GM12892 (cell line): ENCODE measurements at places on chromosomes 3 and 15.

DNA sequence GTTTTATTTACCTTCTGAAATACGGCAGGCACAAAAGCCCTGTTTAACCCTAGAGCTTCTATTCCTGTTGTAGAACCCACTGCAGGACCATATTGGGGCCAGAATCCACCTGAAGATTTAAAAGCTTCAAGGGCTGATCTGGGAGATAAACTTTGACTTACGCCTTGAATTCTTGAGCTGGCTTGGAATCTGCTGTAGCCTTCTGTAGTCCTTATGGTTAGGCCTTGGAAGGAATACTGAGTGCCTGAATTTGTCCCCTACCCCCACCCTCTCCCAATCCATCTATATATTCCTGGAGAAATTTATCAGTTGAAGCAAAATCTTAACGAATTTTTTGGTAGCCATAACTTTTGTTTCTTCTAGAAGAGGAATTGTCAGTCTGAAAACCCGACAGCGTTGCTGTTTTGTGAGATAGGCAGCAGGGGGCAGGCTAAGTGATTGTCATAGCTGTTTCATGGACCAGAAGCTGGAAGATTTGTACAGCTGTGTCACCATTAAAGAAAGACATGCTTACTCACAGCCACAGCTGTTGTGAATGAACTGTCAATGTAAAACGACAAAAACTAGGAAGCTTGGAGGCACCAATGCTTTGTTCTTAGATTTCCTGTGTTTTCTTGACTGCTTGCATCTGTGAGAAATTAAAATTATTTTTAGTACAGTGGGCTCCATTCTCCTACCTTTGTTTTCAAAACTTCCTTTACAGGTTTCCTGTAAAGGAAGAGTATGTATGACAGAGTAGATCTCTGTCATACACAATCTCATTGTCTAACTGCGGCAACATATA lies 12.8 kb downstream of the LXN start:
- no peak for DNase-seq

- DNase-seq: no peak
Observed at GRCh38 chr3:76815561-76815960, 224.3 kb upstream of the ROBO2 start.

- no peak for DNase-seq
Observed at GRCh38 chr3:170350515-170351413, 6.8 kb upstream of the SKIL start.

DNA sequence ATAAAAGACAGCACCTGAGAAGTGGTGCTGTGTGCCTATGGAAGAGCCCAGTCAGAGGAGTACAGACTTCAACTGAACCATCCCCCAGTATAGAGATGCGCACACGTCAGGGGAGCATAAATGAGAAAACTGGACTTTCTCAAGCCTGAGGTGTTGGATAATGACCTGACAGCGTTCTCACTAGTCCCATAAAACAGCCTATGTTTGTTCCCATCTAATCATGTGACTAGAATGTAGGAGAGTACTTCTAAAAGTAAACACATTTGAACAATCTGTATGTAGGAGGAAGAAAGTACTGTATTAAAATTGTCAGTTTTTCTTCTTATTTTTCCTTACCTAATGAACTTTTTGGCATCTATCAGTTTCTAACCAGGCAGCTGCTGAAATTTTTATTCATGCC lies 498.9 kb downstream of the CNTN4 start:
- DNase-seq: no peak

- no peak for DNase-seq
Observed at GRCh38 chr3:24519368-24520100, 24.9 kb upstream of the THRB start.

DNA sequence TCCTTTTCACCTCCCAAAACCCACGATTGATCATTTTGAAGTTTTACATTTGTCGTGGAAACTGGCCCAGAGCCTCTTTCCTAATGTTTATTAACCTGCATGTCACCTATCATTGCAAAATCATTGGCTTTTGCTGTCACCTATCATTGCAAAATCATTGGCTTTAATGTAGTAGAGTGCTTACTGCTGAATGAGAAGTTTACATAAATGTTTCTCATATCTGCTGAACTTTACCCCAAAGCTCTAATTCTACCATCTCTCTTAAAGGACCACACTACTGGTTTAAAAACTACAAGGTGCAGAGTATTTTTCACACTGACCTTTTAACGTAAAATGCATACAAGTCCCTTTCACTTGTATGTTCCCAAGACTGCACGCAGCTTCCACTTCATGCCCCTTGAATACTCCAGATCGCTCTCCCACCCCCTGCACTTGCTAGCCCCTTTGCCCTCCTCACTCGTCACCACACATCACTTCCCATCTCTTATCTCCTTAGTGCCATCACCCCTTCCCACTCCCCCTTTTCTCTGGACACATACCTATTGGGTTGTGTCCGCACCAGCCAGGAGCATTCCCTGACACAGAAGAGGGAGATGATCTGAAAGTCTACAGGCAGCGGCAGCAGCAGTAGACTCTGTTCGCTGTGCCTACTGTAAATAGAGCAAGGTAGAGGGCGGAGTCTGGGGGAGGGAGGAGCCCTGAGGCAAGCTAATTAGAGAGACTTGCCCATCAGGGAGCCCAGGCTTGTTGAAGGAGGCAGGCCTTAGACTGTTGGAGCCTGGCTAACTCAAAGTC lies 30.2 kb upstream of the ATOSA start:
- no peak for DNase-seq

- DNase-seq: no peak
Observed at GRCh38 chr3:78343221-78343620, 1303.3 kb downstream of the ROBO2 start.

- no peak for DNase-seq
Observed at GRCh38 chr3:30189900-30190299, 416.5 kb upstream of the TGFBR2 start.

DNA sequence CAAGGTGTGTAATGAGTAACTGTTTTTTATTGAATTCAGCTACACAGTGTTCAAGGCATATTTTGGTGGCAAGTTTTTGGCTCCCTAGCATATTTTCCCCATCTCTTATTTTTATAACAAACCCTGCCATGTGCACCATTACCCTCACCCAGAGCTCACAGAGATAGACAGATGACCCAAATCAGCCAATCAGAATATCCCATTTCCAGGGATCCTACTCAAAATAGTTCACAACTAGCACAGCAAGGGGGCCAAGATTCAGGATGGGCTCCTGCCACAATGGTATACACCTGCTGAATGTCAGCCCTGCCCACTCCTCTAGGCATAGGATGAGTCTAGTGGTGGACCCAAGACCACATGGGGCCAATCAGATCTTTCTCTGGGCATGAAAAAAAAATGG lies 78.8 kb upstream of the SETMAR start:
- no peak for DNase-seq

- DNase-seq: no peak
Observed at GRCh38 chr3:46659285-46659684, 34.2 kb downstream of the ALS2CL start.

DNA sequence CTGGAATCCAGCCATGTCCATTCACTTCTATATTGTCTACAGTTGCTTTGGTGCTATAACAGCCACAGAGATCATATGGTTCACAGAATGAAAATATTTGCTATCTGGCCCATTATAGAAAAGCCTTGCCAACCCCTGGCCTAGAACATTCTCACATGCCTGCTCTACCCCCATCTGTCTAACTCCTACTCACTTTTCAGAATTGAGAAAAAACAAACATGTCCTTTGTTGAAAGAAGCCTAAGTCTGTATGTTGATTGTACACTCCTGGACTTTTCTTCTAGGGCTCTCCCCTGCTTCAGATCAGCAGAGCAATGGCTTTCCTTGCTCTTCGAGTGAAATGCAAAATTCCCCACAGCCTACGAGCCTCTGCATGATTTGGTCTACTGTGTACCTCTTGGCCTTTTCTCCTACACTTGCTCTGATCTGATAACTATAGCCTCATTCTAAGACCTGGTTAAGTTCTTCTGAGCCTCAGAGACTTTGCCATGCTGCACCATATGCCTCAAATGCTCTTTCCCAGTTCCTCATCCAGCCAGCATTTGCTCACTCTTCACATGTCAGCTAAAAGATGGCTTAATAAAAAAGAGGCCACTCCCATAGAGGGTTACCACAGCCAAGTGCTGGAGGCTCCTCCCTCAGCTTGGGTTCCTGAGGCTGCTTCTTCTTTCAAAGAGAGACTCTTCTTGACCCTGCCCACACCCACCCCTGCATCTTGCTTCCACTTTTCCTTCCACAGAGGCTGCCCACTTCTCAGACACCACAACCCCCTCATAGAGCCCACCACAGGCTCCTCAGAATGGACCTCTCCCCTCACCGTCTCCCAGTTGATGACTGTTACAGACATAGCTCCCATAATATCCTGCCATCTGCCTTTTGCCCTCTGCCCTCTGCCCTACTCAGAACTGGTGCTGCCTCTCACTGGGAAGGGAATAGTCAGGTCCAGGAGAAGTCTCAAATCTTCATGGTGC lies 22.9 kb upstream of the DCLK3 start:
- no peak for DNase-seq

GRCh38 chr3:158520433-158520832 lies 50.6 kb upstream of the MLF1 start:
- DNase-seq: no peak

DNA sequence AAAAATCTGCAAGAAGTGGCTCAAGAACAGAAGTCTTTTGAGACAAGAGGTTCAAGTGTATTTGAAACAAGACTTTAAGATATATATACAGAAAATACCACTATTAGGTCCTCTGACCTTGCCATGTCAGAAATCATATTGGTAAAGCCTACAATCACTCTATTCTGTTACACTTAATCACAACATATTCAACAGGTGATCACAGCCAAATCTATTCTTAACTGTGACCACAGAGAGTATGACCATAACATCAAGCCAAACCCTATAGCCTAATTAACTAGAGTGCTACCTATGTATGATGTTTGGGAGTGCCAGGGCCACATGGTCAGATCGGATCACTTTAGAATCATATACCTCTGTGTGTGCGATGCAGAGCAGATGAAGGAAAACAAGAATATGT lies 2.2 kb downstream of the DNAJC19 start:
- no peak for DNase-seq

DNA sequence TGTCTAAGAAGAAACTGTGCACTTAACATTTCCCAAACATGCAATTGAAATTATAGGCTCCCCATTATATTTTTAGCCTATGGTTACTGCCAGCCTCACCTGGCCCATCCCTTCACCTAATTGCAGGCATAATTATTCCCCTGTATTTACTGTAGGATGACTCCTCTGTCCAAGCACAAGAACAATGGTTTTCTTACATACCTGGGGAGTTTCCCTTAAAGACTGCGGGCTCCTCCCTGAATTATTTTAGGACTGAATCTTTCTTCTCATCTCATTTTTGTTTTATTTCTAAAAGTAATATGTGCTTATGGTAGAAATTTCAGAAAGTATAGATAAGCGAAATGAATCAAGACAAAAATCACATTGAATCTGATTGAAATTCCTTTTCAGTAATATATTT lies 11.4 kb downstream of the TM4SF1 start:
- no peak for DNase-seq

DNA sequence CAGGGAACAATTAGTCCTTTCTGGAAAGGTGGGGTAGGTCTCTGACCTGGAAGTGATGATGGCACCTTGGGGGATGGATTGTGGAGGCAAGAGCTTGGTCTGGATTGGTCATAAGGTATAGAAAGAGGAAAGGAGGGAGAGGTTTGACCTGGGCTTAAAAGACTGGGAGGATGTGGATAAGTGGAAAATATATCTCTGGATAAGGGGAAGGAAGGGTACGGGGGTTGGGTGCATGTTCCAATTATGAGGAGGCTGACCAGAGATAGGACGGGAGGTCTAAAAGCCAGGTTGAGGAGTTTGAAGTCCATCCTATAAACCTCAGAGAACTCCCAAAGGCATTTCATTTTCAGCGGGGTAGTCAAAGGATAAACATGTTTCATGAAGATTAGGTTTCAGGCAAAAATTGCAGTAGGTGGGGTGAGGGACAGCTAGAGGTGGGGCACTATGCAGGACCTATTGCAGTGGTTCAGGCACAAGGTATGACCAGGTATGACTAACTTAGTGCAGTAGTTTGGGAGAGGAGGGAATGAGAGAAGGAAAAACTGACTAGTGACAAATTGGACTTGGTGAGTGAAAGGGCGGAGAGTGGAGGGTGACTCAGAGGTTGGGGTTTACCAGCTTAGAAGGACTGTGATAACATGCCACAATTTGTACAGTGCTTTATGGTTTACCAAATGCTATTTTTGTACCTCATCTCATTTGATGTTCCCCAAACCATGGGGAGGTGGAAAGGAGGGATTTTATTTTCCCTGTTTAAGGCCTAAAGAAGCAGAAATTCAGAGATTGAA lies 10.7 kb downstream of the PDE8A start:
- no peak for DNase-seq

DNA sequence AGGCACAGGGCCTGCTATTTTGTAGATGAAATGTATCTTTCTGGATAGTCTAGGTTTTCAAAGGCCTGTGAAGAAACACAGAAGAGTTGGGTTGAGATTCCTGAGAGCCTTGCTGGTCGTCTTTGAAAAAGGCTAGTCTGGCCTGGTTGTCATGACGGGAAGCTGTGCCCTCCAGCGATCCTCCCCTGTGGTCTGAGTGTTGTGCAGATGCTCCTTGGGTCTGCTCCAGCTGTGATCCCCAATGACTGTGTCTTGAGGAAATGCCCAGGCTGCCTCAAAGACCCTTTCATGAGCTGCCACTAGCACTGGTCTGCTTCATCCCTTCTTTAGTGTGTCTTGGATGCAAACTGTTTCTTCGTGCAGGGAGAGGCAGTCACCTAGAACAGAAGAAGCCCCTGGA lies 111.0 kb upstream of the SYNPR start:
- DNase-seq: no peak

DNA sequence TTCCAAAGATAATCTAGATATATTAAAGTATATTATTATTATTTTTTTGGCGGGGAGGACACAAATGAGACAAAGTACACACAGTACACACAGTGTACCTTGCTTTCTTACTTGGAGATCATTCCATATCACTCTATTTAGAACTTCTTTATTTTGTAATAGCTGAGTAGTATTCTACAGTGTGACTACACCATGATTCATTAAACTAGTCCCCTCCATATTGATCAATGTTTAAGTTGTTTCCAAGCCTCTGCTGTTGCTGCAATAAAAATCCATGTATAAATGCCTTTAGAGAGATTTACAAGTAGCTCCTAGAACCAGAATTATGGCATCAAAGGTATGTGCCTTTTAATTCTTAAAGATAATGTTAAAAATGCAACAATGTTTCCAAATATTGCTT lies 38.8 kb downstream of the PYGO1 start:
- DNase-seq: no peak

GRCh38 chr15:70244978-70245542 lies 147.3 kb upstream of the TLE3 start:
- no peak for DNase-seq

GRCh38 chr3:136277115-136277514 lies 27.0 kb downstream of the PCCB start:
- no peak for DNase-seq
